ENCODE measurements at places on chromosomes 12 and 14. TPM values are rescaled to one million over a fixed set of nuclear protein-coding genes. Genes with fewer than 3 reads are reported as not detected.

SLC25A47 gene
- not detected for total RNA-seq

GPR84 gene
- 0.43 TPM for total RNA-seq

DLST gene
- 71.1 TPM for total RNA-seq

CLEC9A gene
- not detected for total RNA-seq

FAM181A gene
- total RNA-seq: not detected

RNF41 gene
- 45.1 TPM for total RNA-seq

MYO1A gene
- total RNA-seq: not detected

HCAR1 gene
- not detected for total RNA-seq

KSR2 gene
- total RNA-seq: 0.08 TPM

PHETA1 gene
- total RNA-seq: 13.4 TPM

DNA sequence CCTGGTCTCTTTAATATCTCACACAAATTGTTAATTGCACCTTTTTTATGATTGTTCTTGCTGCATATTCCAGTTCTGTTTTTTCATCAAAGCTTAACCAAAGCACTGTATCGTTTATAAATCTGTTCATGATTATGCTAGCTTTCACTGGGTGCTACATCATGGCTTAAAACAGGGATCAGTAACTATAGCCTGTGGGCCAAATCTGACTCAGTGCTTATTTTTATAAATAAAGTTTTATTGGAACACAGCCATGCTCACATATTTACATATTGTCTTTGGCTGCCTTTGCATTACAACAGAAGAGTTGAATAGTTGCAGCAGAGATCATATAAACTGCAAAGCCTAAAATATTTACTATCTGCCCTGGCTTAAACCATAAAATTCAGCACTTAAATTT, 183.4 kb upstream of the NRXN3 start:
- no peak overlapping the region for H3K4me3 ChIP-seq
- no peaks in the 10 kb centered on the region for H3K27me3 ChIP-seq
- H3K36me3 ChIP-seq: no peaks in the 10 kb centered on the region
- no peak for DNase-seq
- H3K27ac ChIP-seq: no peak overlapping the region
- H3K4me1 ChIP-seq: no peaks in the 10 kb centered on the region

- peaks cover 41% of the 10 kb centered on the region for H3K4me1 ChIP-seq
- peak within 1 kb of the TSS; percentile 99 for H3K4me3 ChIP-seq
- H3K27me3 ChIP-seq: no peaks in the 10 kb centered on the region
- no peaks in the 10 kb centered on the region for H3K36me3 ChIP-seq
Observed at GRCh38 chr12:8697476-8698131, at the start of gene RIMKLB. Gene RIMKLB (plus strand): TSS chr12:8697991. CDS start chr12:8713867, 15,876 bp downstream.

GRCh38 chr12:73902260-73902659, 635.4 kb upstream of the ATXN7L3B start:
- no peak for DNase-seq
- no peaks in the 10 kb centered on the region for H3K4me1 ChIP-seq
- H3K4me3 ChIP-seq: no peak overlapping the region
- no peak overlapping the region for H3K27ac ChIP-seq
- no peaks in the 10 kb centered on the region for H3K27me3 ChIP-seq
- H3K36me3 ChIP-seq: no peaks in the 10 kb centered on the region

- no peaks in the 10 kb centered on the region for H3K36me3 ChIP-seq
- H3K27ac ChIP-seq: no peak overlapping the region
- H3K4me1 ChIP-seq: no peaks in the 10 kb centered on the region
- H3K27me3 ChIP-seq: no peaks in the 10 kb centered on the region
- no peak overlapping the region for H3K4me3 ChIP-seq
Observed at GRCh38 chr14:104277416-104278213, 139.2 kb downstream of the KIF26A start.

DNA sequence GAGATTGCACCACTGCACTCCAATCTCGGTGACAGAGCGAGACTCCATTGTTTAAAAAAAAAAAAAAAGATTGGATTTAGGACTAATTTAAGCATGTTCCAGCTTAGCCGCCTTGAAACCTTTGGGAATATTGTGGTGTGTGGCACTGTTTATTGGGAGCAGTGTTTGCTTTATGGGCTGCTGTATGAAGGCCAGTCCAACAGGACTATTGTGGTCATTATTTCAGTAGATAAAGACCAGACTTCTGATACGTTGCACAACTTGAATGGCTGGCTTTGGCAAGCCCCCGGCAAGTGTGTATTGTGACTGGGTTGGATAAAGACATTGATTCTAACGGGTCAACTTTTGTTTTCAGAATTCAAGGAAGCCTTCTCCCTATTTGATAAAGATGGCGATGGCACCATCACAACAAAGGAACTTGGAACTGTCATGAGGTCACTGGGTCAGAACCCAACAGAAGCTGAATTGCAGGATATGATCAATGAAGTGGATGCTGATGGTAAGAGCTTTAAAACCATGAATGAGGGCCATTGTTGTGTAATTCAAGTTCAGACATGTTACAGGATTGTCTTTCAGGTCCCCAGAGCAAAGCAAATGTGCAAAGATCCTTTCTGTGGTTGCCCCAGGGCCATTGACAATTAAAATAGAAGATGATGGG, 4.2 kb downstream of the CALM1 start:
- peaks cover 62% of the 10 kb centered on the region for H3K36me3 ChIP-seq
- peak overlapping the region; percentile 87 for H3K27ac ChIP-seq
- DNase-seq: no peak

- no peaks in the 10 kb centered on the region for H3K4me1 ChIP-seq
- H3K36me3 ChIP-seq: no peaks in the 10 kb centered on the region
Observed at GRCh38 chr14:88300817-88301216, 22.3 kb downstream of the KCNK10 start.

- no peaks in the 10 kb centered on the region for H3K36me3 ChIP-seq
- H3K27me3 ChIP-seq: no peaks in the 10 kb centered on the region
- DNase-seq: no peak
- no peaks in the 10 kb centered on the region for H3K4me1 ChIP-seq
- H3K27ac ChIP-seq: no peak overlapping the region
- H3K4me3 ChIP-seq: no peak overlapping the region
Observed at GRCh38 chr14:69605738-69606137, 5.7 kb upstream of the SUSD6 start.

DNA sequence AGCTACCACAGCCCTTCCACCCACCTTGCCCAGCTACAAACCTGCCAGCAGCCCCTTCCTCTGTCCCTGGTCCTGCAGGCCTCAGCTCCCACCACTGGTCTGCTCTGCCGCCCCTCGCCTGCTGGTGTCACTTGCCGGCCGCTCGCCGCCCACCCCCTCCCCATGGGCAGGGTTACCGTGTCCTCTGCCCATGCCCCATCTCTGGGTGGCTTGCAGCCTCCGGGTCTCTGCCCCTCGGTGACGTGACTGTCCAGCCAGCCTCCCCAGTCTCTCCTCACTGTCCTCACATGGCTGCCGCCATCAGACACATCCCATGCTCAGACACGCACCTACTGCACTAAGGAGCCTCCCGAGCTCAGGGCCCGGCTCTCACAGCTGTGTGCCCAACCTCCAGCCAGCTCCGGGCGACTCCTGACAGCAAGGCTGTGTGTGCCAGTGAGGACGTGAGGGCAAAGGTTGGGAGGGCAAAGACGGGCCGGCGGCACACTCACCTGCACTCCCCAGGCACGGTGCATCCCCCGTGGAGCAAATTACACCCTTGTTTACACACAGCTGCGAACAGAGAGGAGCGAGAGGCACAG, 13.4 kb downstream of the JAG2 start:
- no peak overlapping the region for H3K4me3 ChIP-seq
- H3K36me3 ChIP-seq: peaks cover 18% of the 10 kb centered on the region
- no peaks in the 10 kb centered on the region for H3K27me3 ChIP-seq
- no peaks in the 10 kb centered on the region for H3K4me1 ChIP-seq
- DNase-seq: no peak

DNA sequence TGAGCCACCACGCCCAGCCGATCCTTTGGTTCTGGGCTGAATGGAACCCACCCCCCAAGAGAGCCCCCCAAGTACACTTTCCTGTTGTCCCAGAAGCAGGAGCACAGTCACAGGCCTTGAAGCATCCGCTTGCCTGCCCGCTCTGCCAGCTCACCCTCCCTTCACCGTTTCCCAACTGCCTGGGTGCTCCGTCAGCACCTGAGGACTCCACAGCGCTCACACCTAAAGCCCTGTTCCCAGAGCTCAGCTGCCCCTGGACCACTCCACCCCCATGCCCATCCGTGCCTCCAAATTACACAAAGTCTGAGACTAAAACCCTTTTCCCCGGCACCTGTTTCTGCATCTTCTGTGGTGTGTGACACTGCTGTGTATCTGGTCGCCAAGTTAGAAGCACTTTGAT, 44.3 kb upstream of the TRAF3 start:
- no peaks in the 10 kb centered on the region for H3K36me3 ChIP-seq
- H3K27ac ChIP-seq: no peak overlapping the region
- no peaks in the 10 kb centered on the region for H3K4me1 ChIP-seq
- no peak overlapping the region for H3K4me3 ChIP-seq
- no peak for DNase-seq
- H3K27me3 ChIP-seq: no peaks in the 10 kb centered on the region

GRCh38 chr14:37595809-37596621, 586 bp downstream of the TTC6 start:
- H3K4me3 ChIP-seq: no peak overlapping the region
- peaks cover 70% of the 10 kb centered on the region for H3K27me3 ChIP-seq
- no peak for DNase-seq
- H3K27ac ChIP-seq: no peak overlapping the region
- H3K4me1 ChIP-seq: no peaks in the 10 kb centered on the region

- H3K36me3 ChIP-seq: no peaks in the 10 kb centered on the region
- no peak overlapping the region for H3K27ac ChIP-seq
- H3K4me1 ChIP-seq: no peaks in the 10 kb centered on the region
- no peak for DNase-seq
- H3K4me3 ChIP-seq: no peak overlapping the region
Observed at GRCh38 chr14:34368115-34368970, 93.7 kb downstream of the SPTSSA start.

DNA sequence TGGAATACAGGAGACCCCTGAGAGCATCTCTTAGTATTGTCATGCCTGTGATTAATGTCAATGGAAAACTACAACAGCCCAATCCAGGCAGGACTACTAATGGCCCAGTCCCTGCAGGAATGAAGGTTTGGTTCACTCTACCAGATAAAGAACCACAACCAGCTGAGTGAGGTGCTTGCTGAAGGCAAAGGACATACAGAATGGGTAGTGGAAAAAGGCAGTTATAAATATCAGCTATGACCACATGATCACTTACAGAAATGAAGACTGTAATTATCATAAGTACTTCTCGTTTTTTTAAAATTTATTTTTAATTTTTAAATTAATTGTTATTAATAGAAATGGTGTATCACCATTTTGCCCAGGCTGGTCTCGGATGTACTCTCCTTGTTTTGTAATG, 17.2 kb upstream of the LPCAT3 start:
- H3K27me3 ChIP-seq: no peaks in the 10 kb centered on the region
- H3K36me3 ChIP-seq: no peaks in the 10 kb centered on the region
- no peak for DNase-seq
- H3K4me1 ChIP-seq: no peaks in the 10 kb centered on the region
- H3K27ac ChIP-seq: no peak overlapping the region

- H3K27ac ChIP-seq: no peak overlapping the region
- DNase-seq: no peak
- H3K4me1 ChIP-seq: no peaks in the 10 kb centered on the region
Observed at GRCh38 chr14:74841230-74842207, 34.4 kb downstream of the PROX2 start.

- DNase-seq: no peak
- no peak overlapping the region for H3K27ac ChIP-seq
- peaks cover 9% of the 10 kb centered on the region for H3K36me3 ChIP-seq
- no peak overlapping the region for H3K4me3 ChIP-seq
- H3K4me1 ChIP-seq: no peaks in the 10 kb centered on the region
Observed at GRCh38 chr14:100120522-100121269, 38.7 kb downstream of the DEGS2 start.

GRCh38 chr12:102993537-102993936, 36.1 kb downstream of the ASCL1 start:
- no peak overlapping the region for H3K27ac ChIP-seq
- no peaks in the 10 kb centered on the region for H3K36me3 ChIP-seq
- no peaks in the 10 kb centered on the region for H3K27me3 ChIP-seq
- no peak for DNase-seq

GRCh38 chr14:93183596-93184317, 940 bp downstream of the MOAP1 start:
- H3K27ac ChIP-seq: peak overlapping the region; percentile 94
- H3K4me3 ChIP-seq: peak overlapping the region; percentile 88
- H3K4me1 ChIP-seq: no peaks in the 10 kb centered on the region
- peaks cover 6% of the 10 kb centered on the region for H3K36me3 ChIP-seq
- no peaks in the 10 kb centered on the region for H3K27me3 ChIP-seq

- no peaks in the 10 kb centered on the region for H3K4me1 ChIP-seq
- no peak overlapping the region for H3K27ac ChIP-seq
- H3K27me3 ChIP-seq: no peaks in the 10 kb centered on the region
- H3K36me3 ChIP-seq: no peaks in the 10 kb centered on the region
- no peak for DNase-seq
Observed at GRCh38 chr12:82530394-82530793, 156.3 kb upstream of the TMTC2 start.

DNA sequence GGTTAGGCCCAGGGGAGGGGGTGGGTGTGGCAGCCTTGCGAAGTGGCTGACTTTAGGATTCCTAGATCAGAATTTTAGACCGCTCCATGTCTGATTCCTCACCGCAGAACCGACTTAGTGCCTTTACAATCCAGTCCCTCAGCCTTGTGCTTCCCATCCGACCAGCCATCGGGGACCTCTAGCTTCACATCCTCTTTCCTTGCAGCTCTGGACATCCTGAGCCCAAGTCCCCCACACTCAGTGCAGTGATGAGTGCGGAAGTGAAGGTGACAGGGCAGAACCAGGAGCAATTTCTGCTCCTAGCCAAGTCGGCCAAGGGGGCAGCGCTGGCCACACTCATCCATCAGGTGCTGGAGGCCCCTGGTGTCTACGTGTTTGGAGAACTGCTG, 557 bp downstream of the COPS7A start:
- DNase-seq: no peak
- H3K27ac ChIP-seq: peak overlapping the region; percentile 88
- no peaks in the 10 kb centered on the region for H3K27me3 ChIP-seq
- H3K36me3 ChIP-seq: peaks cover 20% of the 10 kb centered on the region
- peak overlapping the region; percentile 61 for H3K4me3 ChIP-seq

DNA sequence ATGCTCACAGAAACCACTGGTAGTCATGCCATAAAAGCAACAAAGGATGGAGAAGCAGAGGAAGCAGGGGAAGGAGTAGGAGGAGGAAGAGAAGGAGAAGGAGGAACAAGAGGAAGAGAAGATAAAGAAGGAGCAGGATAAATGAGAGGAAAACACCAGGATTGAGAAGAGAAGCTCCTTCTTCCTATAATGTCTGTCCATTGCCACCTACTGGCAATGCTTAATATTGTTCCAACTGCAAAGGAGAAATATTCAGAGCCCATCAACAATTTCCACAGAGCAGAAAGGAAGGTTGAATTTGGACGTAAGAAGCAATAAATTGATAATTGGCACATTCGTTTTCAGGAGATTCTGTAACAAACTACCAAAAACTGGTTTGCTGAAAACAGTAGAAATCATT, 898.4 kb downstream of the SLC16A7 start:
- H3K36me3 ChIP-seq: no peaks in the 10 kb centered on the region
- DNase-seq: no peak
- H3K4me3 ChIP-seq: no peak overlapping the region
- H3K27ac ChIP-seq: no peak overlapping the region
